ENCODE measurements at places on chromosomes 3 and 15.

GRCh38 chr3:15781131-15781530 lies 16.6 kb downstream of the ANKRD28 start:
- DNase-seq, result no peak

- no peak for DNase-seq
Observed at GRCh38 chr3:122215592-122216298, 32.3 kb downstream of the CASR start.

DNA sequence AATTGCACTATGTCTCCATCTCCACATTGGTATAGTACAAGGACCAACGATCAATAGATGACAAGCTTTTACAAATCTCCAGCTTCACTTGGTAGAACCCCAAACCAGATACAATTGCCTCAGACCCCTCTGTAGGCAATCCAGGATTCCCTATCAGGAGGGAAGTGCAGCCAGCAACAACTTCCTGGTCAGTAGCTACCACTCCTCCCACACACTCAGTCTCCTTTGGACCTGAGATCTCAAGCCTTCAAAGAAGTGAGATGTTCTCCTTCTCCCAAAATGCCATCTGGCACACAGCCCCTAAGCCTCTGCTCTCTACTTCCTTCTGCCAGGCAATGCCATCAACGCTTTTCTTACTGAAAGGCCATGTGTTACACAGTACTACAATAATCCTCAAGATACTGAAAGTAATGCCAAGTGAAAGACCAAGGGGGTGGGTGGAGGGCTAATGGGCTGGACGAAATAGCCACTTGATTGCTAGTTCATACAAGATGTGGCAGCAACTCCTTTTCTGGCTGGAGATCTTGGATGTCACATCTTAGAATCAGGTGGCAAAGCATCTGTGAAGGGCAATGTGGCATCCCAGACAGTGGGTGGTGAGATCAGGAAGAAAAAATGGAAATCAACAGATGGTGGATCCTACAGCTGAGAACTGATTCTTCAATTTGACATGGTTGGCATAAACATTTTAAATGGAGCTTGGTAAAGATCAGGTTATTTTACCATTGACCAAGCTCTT lies 75.3 kb upstream of the ACP3 start:
- DNase-seq, result no peak

DNA sequence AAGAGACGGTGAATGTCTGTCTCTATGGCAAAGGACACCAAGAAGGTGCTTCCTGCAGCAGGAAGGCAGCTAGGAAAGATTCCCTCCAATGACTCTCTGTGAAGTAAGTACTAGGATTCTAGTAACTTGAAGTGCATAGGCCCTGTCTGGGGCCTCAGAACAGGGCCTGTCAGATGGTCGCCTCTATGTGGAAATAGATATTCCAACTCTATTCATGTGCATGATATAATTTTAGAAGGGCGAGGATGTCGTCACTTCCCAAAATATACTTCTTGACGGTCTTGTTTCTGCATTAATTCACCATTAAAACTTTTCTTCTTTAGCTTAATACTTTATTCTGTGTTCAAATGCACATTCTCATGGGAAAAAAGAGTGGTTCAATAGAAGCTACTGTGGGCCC lies 167.0 kb downstream of the TLE3 start:
- DNase-seq, result no peak

DNA sequence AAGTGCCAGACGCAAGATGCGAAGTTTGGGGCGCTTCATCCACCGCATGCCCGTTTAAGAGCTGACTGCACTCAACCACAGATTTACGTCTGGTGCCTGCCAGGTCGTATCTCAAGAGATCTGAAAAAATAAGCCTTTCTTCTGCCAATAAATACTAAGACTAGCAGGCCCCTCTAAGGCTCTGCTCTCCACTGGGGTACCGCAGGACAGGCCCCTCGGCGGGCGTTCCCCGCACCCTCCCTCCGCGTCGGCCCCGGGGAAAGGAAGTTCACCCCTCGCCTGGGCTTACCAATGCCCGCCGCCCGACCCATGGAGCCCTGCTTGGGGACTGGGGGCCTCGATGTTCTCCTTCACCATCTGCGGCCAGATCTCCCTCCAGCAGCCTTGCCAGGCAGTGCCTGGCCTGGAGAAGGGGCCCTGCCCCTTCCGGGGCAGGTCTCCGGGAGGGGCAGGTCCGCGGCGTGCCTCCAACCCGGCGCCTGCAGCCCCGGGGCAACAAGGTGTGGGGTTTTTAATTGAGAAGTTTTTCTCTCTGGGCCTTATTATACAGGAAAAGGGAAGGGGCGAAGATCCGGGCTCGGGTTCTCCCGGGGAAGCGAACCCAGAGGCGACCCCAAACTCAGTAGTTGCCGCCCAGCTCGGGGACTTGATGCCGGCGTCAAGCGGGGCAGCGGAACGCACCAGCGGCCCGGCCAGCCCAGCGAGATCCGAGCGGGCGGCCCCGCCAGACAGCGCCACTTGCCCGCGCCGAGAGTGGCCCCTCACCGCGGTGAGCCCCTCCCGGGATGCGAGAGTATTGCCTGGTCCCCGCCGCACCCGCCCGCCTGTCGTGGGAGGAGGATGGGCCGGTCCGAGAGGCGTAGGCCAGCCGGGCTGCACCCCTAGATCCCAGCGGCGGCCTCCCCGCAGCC lies 735 bp downstream of the GOLGA8B start:
- DNase-seq, result no peak

- no peak for DNase-seq
Observed at GRCh38 chr3:23601091-23601822, 204.5 kb upstream of the UBE2E1 start.

DNA sequence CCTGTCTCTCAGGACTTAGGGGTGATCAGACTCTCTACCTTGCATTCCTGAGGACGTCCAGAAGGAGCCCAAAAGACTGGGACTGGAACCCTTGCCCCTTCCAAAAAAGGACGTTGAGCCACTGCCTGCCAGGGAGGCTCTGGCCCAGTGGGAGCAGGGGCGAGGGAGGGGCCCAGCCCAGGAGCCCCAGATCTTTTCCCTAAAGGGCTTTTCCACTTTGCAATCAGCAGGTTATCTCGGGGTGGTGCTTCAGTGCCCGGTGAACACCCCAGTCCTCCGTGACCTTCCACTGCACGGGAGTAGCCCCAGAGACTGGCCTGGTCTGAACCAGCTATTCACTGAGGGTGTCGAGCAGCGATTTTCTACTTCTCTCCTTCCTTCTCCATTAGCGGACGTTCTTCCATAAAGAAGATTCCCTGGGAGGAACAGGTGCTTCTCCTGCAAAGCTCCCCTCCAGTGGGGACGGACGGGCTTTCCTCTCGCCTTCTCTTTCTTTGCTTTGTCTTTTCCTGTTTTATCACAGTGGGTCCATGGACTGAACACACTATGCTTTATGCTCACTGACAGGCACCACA lies 113.7 kb downstream of the CHSY1 start:
- no peak for DNase-seq

- no peak for DNase-seq
Observed at GRCh38 chr3:38097446-38098375, 39.2 kb downstream of the ACAA1 start.

GRCh38 chr3:111051354-111051753 lies 20.3 kb upstream of the NECTIN3 start:
- no peak for DNase-seq

GRCh38 chr3:69530554-69530953 lies 144.7 kb upstream of the FRMD4B start:
- no peak for DNase-seq

GRCh38 chr15:38823263-38823662 lies 258.6 kb upstream of the RASGRP1 start:
- no peak for DNase-seq

DNA sequence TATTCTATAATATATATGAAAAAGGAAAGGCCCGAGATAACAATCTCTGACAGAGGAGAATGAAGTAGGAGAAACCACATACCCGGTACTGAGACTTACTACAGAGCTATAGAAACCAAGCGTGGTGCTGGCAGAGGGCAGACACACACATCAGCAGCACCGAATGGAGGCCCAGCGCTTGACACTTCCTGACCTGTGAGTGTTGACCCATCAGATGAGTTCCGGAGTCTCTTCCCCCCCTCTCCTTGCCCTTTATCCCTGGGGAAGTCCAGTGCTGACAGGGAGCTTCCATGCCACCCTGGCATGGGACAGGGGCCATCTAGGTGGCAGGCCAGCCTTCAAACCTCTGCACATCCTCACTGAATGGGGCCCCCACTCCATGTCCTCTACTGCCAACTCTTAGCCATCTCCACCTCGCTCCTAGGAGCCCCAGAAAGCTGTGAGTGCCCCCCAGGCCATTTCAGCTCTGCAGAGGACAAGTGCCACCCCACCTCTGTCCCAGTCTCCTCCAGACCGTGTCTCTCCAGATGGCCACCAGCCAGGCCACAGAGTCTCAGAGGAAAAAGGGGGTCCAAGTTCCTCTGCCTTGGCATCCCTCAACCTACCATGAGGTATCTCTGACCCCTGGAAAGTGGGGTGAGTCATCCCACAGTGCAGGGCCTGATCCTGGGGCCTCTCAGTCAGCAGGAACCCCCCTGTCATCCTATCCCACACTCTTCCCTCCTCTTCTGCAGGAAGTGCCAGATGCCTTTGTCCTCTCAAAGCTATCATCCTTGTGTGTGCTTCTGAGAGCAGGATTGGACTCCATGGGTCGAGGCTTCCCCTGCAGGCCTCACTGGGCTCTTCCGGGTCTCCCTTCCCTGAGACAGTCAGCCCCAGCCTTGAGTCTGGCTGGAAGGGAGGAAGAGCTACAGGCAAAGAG lies 116.5 kb upstream of the ALDH1A3 start:
- no peak for DNase-seq

DNA sequence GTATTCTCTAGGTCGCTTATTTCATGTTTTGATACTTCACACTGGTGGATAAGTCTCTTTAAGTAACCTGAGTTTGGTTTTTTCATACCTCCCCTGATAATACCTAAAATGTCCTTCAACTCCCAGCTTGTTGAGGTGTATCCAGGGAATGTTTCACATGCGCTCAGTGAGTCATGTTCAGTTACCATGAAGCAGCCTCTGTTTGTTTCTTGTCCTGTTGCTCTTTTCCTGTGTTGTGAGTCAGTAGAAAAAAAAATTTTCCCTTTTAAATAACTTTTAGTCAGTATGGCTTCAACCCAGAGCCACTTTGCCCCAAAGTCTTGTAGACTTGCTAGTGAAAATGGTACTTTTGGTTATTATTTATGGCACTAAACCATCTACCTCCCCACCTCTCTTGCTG lies 278.4 kb upstream of the ZPLD1 start:
- DNase-seq, result no peak

DNA sequence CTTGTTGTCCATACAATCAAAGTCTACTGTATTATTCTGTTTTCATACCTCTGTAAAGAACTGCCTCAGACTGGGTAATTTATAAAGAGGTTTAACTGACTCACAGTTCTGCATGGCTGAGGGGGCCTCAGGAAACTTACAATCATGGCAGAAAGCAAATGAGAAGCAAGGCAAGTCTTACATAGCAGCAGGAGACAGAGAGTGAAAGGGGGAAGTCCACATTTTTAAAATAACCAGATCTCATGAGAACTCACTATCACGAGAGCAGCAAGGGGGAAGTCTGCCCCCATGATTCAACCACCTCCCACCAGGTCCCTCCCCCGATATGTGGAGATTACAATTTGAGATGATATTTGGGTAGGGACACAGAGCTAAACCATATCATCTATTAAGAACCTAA lies 724.6 kb upstream of the CBLB start:
- no peak for DNase-seq

GRCh38 chr3:164332831-164333802 lies 745.2 kb downstream of the SI start:
- DNase-seq, result no peak

DNA sequence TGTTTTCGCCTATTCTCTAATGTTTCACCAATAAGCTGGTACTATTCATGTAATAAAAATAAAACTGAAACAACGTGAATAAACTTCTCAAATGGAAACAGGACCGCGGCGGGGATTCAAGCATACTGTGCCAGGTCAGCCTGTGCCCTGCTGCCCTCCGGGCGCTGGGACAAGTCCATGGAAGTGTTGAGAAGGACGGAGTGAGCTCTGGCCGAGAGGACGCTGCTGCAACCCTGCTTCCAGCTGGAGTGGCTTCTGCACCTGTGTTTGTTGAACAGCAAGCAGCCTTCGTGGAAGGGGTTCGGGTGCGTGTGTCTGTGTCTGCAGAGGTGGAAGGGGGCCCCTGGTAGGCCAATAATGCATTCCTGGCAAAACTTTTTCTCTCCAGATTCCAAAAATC lies 50.0 kb upstream of the PCSK6 start:
- no peak for DNase-seq

- DNase-seq, result no peak
Observed at GRCh38 chr3:70849911-70850699, 537.7 kb upstream of the MDFIC2 start.

DNA sequence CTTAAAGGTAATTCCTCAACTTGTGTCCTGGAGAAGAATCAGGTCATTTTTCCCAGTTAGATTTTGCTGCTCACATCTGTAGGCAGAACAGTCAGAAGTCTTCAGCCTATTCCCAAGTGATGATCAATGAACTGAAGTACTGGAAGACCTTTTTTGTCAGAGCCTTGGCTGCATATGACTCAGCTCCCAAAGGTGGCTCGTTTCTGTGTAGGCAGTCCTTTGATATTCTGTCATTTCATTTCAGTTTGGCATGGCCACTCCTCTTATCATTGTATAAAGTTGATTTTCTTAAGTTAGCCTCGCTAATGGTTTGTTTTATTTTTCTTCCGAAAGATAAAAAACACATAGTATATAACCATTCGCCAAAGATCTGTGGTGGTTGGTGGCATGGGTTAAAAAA lies 90.7 kb downstream of the KLHL25 start:
- DNase-seq, result no peak

DNA sequence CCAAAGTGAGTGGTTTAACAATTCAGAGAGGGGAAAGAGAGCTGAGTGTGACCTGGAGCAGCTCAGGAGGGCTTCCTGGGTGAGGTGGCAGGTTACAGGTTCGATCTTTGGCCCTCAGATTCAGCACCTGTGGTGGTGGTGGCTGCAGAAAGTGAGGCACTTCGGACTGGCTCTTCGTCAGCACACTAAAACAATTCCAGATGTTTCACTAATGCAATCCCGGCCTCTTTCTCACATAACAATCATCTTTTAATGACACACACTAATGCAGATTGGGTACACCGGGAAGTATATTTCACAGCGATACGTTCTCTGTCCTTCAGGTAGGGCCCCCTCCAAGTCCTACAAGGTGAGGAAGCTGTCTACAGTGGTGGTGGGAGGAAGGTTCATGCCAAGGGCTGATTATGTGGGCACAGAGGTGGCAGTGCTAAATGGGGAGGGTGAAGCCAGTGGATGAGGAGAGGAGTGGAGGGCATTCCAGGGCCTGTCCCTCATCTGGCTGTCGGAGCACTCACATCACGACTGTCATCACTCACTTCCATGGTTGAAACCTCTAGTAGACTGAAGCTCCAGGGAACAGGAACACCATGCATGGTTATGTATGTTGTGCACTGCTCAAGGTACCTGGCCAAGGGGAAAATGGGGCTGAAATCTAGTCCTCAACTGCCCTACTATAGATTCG lies 171.1 kb downstream of the RAB11A start:
- no peak for DNase-seq

GRCh38 chr3:187352581-187353575 lies 15.3 kb upstream of the RTP4 start:
- DNase-seq, result no peak

DNA sequence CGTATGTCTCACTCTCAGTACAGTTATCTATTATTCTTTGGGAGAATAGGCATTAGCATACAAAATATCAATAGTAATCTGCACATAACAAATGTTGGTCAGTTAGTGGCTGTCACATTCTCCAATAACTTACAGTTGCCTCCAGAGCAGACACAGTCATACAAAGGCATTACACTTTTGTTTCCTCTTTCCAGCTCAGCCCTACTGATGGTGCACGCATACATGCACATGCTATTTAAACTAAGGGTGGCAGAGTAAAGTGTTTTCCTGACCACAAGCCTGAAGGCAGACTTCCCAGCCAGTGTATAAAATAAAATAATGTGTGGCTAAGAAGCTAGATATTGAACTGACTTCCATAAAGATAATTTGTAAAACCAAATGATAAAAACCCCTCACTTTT lies 47.6 kb downstream of the PHLDB2 start:
- DNase-seq, result no peak
